ENCODE measurements at places on chromosomes 13 and 19.
A peak's percentile ranks its signal among the peaks of the same experiment; 100 is the strongest.

GRCh38 chr19:18772620-18773587 is 18.2 kb downstream of the COMP start:
- no peak for DNase-seq

GRCh38 chr13:109243311-109243951 is 543.0 kb downstream of the IRS2 start:
- no peak for DNase-seq

DNA sequence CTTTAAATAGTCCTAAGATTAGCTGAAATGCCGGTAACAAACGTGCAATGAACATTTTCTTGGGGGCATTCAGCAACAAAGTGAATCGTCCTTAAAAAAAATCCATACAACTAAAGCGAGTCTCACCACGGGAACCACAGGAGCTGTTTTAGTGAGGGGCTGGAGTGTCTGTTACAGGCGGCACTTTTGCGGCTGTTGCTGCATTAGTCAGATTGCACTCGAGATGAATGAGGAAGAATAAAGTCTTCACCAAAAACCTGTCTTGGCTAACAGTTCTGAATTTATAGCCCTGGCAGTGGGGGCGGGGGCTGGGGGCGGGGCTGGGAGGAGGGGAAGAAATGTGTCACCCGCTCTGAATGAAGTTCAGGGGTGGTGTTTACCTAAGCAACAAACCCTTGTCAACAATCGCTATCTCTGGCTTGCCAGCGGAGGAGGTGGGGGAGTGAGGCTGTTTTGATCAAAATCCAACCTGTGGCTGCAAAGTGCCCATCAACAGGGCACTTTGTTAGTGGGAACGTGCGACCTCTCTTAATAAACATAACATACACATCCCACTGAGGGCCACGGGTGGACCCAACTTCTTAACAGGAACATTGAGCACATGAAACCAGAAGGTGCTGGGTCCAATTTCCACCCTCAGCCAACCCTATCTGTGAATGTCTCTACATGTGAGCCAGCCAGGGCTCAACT is 44.5 kb downstream of the RFX2 start:
- DNase-seq, result peak; percentile 52

GRCh38 chr13:114135731-114136171 is 3.3 kb upstream of the RASA3 start:
- DNase-seq, result no peak

- no peak for DNase-seq
Observed at GRCh38 chr13:72541674-72542073, 185.8 kb downstream of the MZT1 start.

DNA sequence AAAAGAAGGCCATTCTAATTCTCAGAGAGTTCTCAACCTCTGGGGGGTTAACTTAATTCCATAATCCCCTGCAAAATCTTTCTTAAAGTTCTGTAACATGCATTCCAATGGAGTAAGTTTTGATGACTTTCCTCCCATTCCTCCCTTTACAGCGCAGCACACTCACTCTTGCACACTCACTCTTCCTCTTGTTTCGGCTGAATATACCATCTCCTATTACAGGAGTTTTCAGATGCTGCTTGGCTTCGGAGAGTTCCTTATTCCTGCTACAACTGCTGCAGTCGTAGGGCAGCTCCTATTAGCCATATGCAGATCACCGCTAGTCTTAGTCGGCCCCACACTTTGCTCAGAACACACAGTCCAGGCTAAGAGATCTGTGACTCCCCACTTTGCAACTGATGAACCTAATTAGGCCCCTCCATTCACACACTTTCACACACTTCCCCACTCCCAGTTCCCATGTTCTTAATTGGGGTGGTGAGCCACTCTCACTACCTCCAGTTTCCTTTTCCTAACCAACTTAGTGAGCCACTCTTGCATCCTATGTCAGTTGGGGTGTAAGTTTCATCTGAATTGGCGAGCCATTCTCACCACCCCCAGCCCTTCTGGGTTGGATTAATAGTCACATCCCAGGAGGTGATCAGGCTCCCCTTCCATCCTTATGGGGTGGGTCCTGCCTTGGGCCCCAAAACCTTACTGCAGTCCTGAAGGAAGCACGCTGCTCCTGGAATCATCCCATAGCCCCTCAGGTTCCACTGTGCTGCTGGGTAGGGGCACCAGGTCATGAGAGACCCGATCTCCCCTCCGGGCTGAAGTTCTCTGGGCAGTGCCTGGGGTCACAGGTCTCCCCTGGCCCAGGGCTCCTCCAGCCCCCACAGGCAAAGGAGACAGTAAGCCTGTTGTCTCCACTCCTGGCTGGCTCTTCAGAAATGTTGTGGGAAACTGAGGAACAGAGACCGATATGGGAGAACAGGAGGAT is 53.9 kb downstream of the OR10H4 start:
- no peak for DNase-seq

DNA sequence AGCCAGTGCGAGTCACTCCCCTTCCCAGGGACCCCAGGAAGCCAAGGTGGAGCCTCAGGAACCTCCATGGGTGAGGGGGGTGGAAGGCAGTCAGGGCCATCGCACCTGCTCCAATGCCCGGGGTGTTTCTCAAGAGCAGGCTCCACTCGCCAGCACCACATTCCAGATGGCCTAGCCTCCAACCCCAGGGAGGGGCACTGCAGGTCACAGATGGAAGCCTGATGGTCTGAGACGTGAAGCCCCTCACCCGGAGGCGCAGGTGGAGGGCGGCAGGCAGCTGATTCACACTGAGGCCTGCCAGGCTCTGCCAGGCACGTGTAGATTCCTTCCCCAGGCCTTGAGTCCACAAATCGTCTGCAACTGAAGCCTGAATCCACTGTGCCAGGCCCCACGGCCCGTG is 23.0 kb upstream of the ISYNA1 start:
- no peak for DNase-seq

GRCh38 chr13:36518707-36519106 is 86.4 kb downstream of the CCNA1 start:
- DNase-seq, result no peak

DNA sequence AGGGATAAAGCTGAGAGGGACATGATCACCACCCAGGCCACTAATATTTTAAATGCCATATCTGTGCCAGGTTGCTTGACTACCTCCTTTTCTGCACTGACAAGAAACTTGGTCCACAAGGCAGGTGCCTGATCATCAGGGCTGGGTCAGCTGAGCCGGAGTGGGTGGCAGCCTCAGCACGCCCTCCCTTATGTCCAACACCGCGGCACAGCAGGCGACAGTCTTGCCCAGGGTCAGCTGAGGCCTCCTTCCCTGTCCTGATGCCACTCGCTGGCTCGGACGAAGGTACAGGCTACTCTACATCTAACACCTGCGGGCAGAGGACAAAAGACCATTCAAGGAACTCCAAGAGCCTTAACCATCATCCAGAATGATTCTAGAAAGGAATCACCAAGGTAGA is 16.9 kb downstream of the ZC3H4 start:
- DNase-seq, result no peak

DNA sequence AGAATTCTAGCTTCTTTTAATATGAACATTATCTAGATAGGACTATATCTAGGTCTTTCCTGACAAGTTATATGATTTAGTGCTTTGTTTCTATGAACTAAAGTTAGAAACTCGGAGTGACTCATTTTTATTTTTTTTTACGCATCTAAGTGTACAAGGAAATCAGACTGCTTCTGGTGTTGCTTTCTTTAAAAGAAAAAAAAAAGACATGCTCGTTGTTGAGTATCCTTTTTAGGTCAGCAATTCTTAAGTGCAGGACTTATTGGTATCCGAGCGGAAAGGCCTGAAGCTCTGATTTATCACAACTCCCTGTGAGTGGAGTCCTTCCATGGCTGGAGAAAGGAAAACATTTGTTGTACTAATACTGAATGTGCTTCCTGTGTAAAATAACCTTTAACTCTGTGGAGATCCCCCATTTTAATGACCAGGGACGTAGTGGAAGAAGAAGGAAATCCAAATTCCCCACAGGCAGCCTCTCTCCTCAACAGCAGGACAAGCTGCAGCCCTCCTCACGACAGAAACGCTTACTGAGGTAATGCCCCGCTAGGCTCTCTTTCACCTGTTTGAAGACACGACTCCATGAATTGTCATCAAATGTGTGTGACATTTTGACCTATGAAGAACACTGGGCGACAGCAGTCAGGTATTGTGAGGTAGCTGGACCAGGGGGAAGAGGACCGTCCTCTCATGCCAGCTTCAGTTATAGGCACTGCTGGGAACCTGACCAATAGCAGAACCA is 17.9 kb upstream of the POMP start:
- no peak for DNase-seq

- DNase-seq, result no peak
Observed at GRCh38 chr19:5827342-5827890, 12.1 kb downstream of the FUT6 start.

DNA sequence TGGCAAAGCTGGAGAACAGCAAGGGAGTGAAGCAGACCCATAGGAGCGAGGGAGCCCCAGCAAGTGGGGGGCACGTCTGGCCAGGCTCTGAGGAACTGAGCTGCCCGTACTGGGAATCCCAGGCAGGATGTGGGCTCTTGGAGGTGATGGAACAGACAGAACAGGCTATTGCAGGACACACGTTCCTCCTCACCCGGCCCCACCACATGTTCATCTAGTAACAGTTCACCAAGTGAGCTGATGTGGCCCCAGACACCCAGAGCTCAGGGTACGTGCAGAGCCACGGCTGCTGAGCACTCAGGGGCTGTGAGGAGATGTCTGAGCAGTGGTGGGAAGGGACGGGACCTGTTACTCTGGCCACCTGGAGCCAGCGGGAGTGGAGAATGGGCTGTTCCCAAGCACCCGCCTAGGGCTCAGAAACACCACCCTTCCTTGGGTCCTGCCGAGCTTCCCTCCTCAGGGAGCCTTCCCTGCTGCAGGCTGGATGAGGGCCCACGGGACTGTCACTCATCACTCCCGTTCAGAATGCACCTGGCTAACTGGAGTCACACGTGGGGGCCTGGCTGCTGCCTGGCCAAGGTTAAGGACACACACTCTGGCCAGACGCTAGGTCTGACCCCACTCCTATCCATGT is 18.4 kb downstream of the ELL start:
- no peak for DNase-seq

- no peak for DNase-seq
Observed at GRCh38 chr13:98098516-98098915, 44.4 kb upstream of the FARP1 start.

DNA sequence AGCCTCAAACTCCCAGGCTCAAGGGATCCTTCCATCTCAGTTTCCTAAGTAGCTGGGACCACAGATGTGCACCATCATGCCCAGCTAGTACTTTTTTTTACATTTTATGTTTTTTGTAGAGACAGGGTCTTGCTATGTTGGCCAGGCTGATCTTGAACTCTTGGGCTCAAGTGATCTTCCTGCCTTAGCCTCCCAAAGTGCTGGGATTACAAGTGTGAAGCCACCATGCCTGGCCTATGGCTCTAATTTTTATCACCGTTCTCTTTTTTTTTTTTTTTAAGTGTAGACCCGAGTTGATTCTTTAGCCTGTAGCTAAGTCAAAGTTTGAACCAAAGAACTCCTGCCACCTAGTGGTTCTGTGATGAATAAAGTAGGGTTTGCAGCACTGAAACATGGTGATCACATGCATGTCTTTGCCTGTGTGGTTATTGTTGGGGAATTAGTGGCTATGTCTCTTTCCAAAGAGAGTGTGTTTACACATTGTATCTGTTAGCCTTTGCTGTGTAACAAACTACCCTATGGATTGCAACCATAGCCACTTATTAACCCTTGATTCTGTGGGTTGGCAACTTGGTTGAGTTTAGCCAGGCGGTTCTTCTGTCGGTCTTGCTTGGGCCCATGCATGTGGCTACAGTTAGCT is 11.6 kb downstream of the NFILZ start:
- DNase-seq, result no peak

GRCh38 chr19:19372656-19373416 is 32.6 kb upstream of the GATAD2A start:
- peak; percentile 44 for DNase-seq

- peak; percentile 80 for DNase-seq
Observed at GRCh38 chr19:35346193-35347052, 1.3 kb upstream of the FFAR1 start.

- DNase-seq, result no peak
Observed at GRCh38 chr13:92564942-92565341, 661.7 kb upstream of the GPC6 start.

DNA sequence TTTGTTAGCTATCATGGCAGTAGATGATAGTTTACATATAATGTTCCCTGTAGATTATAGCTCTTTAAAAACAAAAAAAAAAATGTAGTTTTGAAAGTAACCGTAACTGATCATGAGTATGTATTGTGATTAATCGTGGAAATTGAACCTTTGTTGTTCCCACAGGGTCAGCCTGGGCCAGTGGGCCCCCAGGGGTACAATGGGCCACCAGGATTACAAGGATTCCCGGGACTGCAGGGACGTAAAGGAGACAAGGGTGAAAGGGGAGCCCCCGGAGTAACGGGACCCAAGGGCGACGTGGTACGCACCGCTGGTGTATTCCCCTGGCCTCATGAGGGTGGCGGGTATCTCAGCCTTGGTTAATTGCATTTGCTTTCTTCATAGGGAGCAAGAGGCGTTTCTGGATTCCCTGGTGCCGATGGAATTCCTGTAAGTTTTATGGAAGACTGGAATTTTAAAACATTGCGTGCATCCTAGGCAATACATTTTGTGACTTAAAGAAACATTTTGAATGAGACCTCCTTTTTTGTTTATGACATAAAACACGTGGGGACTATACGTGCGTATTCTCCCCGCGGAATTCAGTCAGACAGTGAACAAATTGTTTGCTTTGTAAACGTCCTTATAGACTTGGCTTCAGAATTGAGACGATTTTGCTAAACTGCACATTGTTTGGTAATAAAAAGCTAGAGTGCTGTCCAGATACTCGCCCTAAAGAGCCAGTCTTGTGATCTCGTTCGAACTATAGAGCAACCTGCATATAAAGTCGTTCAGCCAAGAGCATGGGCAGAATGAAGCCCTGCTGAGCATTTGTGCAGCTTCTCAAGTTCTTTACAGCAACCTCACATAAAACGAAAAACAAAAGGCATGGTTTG is 117.7 kb downstream of the COL4A2 start:
- no peak for DNase-seq

DNA sequence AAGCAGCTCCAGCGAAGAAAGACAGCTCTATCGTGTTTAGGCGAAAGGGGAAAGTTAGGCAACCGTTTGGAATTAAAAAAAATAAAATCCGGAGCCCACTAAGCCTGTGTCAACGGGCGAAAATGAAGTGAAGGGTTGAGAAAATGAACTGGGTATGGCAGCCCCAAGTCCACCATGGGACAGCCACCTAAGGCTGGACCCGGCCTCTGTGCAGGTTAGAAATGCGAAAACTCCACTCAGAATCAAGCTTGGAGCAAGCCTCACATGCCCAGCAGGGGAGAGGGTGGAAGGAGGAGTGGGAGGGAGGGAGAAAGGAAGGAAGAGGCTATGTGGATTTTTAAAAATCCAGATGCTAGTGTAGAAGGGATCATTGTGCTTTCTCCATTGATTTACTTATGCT is 101.2 kb downstream of the IRS2 start:
- DNase-seq, result no peak

- DNase-seq, result no peak
Observed at GRCh38 chr19:34577056-34577455, 95.5 kb downstream of the WTIP start.

GRCh38 chr19:12672744-12673143 is 6.1 kb downstream of the WDR83 start:
- DNase-seq, result no peak

GRCh38 chr19:45475537-45476291 is 7.9 kb downstream of the FOSB start:
- DNase-seq, result no peak

- no peak for DNase-seq
Observed at GRCh38 chr19:33802801-33803200, 6.1 kb downstream of the KCTD15 start.
